Kidney (tissue), 22 donors: ENCODE measurements at places on chromosomes 1 and 21.

DNA sequence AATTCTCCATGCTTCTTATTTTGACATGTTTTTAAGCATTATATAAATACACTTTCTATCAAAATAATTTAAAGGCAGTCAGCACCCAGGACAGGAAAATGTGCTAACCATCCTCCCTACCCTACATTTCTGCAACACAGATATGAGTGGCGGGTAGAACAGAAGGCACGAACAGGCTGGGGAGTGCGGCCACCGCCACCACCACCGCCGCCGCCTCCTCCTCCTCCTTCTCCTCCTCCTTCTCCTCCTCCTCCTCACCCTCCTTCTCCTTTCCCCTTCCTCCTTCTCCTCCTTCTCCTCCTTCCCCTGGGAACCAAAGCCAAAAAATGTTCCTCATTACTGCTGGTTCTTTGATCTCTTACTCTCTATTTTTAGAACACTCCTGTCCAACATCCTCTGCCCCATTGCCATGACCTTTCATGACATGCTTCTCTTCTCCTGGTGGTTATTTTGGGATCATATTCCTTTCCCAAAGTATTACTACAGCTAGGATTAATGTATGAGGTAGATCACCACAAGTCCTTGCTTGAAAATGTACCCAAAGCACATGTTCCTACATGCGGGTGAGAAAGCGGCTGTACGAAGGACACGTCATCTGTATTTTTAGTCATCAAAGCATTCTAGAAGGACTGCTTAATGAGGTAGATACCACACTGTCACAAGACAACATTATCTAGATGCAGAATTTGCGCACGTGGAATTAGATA lies 24.5 kb upstream of the CCN1 start:
- DNase-seq, result no peak

DNA sequence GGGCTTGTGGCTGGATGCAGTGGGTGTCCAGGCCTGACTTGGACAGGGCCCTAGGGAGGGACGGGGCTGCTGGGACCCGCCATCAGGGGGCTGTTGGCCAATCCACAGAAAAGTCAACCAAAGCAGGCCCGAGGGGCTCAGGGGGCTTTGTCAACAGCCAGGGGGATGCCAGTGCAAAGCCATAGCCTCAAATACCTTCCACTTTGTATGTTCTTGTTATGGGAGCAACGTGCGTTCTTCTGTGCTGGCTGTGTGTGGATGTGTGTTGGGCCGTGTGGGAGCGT lies 35.4 kb upstream of the ARF1 start:
- DNase-seq, result no peak

- DNase-seq, result no peak
Measured at GRCh38 chr1:19909392-19909791, 14.0 kb downstream of the PLA2G2E start.

DNA sequence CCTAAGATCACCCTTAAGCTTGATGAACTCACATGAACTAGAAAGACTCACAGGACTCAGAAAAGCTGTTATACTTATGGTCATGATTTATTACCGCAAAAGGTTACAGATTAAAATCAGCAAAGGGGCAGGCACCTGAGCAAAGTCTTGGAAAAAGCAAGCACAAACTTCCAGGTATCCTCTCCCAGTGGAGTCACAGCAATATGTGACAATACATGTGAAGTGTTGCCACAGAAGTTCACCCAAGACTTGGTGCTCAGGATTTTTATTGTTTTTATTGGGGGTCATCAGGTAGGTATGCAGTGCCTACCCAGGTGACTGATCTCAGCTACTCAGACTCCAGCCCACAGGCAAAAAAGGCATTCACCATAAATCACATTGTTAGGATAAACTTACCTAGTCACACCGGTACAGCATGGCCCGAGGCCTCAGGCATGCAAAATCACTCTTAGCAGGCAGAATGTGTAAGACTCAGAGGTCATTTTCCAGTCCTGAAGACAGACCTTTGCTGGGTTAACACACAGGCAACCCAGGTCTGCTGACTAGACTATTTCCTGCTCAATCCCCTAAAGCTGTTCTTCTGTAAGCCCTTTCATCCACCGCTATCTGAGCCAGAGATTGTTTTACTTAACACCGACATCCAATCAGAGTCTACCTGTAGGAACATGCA lies 55.6 kb downstream of the SSX2IP start:
- peak; percentile 82 for DNase-seq

GRCh38 chr1:157073944-157074685 lies 25.5 kb downstream of the ETV3L start:
- DNase-seq, result peak; percentile 81

GRCh38 chr1:234706199-234706598 lies 96.2 kb upstream of the IRF2BP2 start:
- DNase-seq, result no peak

DNA sequence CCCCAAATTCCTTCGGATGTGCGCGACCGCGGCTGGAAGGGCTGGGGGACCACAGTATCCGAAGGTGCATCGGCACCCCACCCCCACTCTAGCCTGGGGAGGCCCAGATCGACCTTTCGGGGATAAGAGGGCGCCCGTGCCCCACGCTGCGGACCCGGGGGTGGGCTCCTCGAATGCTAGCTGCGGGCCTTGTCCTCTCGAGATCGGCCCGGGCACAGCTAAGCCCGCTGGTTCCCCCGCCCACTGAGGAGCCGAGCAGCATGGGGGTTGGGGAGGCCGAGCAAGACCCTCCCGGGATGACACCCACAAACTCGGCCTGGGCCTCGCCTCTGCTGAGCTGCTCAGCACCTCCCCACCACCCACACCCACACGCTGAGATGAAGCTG lies 653 bp upstream of the IFFO2 start:
- no peak for DNase-seq

DNA sequence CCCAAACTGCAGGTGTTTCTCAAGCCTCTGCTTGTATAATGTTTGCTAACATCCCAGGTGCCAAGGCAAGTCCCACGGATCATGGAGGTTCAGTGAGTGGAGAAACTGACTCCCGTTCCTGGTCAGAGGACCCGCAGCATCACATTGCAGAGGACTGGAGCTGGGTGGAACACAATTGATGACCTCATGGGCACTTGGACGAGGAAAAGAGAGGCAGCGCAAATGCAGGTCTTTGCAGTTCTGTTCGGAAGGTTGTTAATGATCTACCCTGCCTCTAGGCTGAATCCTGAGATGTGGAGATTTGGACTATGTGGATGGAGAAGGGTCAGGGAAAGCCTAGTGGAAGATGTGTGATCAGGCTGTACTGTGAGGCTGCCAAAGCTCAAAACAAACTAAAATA lies 192.9 kb downstream of the DUSP10 start:
- no peak for DNase-seq

DNA sequence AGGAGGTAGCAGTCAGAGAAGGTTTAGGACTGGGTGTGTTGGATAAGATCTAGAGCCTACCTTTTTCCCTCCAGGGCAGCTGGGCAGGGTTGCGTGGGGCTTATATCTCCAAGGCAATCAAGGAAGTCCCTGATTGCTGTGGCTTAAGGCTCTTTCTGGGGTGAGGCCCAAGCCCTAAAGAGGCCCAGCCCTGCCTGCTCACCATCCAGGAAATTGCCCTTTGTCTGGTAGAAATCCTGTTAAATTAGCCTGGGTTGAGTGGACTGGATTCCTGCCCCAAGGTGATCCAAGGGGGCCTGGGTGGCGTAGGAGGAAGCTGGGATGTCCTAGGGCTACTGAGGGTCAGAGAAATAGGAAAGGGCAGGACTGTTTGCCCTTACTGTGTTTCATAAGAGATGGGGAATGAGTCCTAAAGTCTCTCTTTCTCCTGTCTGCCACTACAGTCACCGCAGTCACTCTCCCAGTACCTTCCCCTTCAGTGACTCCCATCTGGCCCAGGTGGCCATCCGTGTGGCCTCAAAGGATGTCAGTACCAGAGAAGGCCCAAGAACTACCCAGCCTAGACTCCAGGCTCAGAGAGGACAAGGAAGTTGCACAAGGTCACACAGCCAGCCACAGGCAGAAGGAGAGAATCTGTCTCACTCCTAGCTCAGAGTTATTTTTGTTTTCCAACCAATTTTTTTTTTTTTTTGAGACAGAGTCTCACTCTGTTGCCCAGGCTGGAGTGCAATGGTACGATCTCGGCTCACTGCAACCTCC lies 25.8 kb downstream of the MFSD2A start:
- DNase-seq, result peak; percentile 43

DNA sequence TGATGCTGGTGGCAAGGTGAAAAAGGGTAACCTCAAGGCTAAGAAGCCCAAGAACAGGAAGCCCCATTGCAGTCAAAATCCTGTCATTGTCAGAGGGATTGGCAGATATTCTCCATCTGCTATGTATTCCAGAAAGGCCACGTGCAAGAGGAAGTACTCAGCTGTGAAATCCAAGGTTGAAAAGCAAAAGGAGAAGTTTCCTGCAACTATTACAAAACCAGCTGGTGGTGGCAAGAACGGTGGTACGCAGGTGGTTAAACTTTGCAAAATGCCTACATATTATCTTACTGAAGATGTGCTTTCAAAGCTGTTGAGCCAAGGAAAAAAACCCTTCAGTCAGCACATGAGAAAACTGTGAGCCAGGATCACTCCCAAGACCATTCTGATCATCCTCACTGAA lies 13.7 kb upstream of the VPS45 start:
- DNase-seq, result no peak

DNA sequence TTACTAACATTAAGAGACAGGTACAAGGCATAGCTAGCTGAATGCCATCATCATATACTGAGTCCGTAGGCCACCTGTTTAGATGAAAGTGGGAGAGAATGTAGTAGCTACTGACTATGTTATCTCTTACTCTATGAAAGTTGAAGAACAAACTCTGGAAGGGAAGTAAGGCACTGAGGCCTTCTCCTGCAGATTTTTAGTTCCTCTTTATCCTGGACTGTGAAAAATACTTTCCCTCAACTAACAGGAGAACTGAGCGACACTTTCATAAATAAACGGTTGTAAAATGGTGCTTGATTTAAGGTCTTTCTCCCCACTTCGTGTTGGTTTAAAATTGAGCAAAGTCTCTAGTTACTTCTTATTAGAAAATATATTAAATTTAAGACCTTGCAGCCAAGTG lies 101.9 kb downstream of the FNBP1L start:
- DNase-seq, result no peak

DNA sequence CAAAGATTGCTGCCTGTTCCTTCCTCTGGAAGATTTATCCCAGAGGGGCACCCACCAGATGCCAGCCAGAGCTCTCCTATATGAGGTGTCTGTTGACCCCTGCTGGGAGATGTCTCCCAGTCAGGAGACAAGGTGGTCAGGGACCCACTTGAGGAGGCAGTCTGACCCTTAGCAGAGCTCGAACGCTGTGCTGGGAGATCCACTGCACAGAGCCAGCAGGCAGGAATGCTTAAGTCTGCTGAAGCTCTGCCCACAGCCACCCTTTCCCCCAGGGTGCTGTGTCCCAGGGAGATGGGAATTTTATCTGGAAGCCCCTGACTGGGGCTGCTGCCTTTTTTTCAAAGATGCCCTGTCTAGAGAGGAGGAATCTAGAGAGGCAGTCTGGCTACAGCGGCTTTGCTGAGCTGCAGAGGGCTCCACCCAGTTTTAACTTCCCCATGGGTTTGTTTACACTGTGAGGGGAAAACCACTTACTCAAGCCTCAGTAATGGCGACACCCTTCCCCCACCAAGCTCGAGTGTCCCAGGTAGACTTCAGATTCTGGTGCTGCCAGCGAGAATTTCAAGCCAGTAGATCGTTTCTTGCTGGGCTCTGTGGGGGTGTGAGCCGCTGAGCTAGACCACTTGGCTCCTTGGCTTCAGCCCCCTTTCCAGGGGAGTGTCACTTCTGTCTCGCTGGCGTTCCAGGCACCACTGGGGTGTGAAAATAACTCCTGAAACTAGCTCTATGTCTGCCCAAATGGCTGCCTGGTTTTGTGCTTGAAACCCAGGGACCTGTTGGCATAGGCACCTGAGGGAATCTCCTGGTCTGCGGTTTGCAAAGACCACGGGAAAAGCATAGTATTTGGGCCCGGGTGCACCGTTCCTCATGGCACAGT lies 51.1 kb upstream of the PDC start:
- no peak for DNase-seq

- no peak for DNase-seq
Measured at GRCh38 chr1:53946252-53947171, at the start of gene LRRC42. Gene LRRC42 (plus strand): TSS chr1:53946350. CDS start chr1:53952000, 5,650 bp downstream.

GRCh38 chr1:15198684-15199083 lies 45.1 kb downstream of the TMEM51 start:
- DNase-seq, result no peak

DNA sequence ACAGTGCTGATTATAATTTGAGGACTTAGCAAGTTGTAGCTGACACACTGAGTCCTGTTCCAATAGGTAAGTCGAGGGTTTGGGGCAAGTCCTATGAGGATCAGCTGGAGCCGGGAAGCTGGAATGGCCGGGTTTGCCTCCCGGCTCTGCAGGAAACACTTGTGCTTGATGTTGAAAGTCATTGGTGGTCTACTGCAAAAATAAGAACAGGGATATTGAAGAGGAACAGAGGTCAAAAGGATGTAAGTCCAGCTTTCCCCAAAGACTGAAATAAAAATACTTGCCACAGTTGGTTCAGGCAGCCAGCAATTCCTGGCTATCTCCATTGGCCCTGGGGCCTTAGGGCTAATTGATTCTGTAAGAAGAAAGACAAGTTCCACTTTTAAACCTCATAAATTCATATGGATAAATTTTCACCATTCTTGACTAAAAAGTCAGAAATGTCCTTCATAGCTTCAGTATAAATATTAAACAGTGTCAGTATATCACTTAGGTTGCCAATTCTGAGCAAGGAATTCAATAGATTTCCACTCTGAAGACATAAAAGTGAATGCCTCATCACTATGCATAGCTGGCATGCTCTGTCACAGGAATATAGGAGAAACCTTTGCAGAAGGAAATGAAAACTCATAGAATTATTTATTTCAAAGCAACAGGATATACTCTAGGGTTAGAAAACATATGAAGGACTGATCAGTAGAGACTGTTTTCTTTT lies 165.2 kb downstream of the AK5 start:
- no peak for DNase-seq

DNA sequence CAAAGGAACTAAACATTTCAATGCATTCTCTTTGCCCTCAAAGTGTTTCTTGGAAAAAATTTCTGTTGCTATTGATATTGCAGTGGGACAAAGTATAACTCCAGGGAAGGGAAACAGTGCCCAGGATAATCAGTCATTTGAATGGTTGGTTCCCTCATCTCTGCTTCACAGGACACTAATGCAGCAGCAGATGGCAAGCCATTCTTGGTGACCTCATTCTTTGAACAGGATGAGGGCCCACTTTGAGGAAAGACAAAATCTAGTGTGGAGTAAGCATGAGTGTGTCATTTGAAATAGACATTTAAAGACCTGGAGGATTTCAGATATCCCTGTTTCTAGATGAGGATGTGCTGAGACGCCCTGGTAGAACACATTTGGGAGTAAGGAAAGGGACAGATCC lies 32.3 kb downstream of the CHRM3 start:
- no peak for DNase-seq

DNA sequence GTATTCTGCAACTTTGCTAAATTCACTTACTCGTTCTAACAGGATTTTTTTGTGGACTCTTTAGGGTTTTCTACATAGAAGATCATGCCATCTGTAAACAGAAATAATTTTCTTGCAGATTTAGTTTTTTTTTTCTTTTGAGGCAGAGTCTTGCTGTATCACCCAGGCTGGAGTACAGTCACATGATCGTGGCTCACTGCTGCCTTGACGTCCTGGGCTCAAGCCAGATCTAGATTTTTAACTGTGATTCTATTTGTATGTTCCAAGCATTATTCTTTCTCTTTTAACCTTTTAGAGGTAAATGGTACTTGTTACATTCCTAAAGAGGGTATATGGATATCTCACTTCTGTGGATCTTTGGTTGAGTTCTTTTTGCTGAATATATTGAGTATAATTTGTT lies 18.6 kb downstream of the FABP3 start:
- DNase-seq, result no peak

- no peak for DNase-seq
Measured at GRCh38 chr1:66253330-66253921, 280.5 kb upstream of the SGIP1 start.

- DNase-seq, result no peak
Measured at GRCh38 chr1:19689085-19689757, 24.5 kb downstream of the HTR6 start.

- no peak for DNase-seq
Measured at GRCh38 chr1:150257624-150258585, at the start of gene CA14. Gene CA14 (plus strand): TSS chr1:150257774. CDS start chr1:150258129, 355 bp downstream.
